ENCODE measurements at places on chromosomes 5 and 9.

DNA sequence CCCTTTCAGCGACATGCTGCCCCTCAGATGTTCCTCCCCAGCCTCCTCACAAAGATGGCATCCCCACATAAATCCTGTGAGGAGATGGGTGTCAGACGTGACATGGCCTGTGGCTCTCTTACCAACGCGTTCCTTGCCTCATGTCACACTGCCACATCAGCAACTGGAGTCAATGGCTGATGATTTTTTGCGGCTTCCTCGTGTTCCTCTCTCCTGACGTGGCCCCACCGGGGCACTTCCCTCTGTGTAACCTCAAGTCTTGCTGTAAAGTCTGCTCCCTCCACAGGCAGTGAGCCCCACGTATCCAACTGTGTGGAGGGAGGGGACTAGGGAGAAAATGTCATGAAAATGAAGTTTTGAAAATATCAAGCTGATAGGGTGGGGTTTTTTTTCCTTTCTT is 53.2 kb upstream of the SHISAL2B start:
- DNase-seq = no peak

DNA sequence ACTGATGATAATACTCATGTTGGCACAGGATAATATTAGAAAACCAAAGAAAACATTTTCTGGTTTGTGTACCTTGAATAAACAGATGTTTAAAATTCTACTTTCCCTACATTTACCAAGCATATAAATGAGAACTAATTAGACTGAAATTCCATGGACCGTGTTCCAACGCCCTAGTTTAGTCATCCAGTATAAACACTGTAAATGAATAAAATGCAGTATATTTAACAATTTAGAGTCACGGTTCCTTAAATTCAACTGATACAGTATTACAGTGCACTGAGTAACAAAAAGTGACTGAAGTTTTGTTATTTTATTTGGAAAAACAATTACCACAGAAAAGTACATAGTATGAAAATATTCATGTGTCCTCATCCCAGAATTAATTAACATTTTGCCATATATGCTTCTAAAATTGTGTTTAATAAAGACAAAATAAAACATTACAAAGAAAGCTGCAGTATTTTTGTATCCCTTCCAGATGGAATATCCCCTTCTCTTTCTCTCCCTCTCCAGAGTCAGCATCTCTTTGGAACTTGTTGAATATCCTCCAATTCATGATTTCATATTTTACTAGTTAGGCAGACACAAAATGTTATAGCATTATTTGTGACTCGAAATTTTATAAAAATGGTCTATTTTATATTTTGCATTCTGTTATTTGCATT is 112.5 kb downstream of the HMHB1 start:
- no peak for DNase-seq

DNA sequence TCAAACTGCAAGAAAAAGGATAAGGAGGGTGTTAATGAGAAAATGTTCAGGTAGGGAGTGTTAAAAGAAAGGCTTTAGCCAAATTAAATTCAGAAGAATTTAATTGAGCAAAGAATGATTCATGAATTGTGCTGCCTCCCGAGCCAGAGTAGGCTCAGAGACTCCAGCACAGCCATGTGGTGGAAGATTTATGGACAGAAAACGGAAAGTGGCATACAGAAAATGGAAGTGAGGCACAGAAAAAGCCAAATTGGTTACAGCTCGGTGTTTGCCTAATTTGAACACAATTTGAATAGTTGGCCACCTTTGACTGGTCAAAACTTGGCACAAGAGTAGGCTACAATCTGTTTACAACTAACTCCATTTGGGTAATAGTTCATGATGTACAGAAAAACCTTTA is 9.6 kb upstream of the SLC30A5 start:
- no peak for DNase-seq

- no peak for DNase-seq
Measured at GRCh38 chr5:150395688-150395975, 17.1 kb downstream of the CD74 start.

GRCh38 chr5:6712142-6712576 is 1.1 kb upstream of the TENT4A start:
- DNase-seq = no peak

- no peak for DNase-seq
Measured at GRCh38 chr5:96745025-96745424, 62.7 kb downstream of the ERAP1 start.

DNA sequence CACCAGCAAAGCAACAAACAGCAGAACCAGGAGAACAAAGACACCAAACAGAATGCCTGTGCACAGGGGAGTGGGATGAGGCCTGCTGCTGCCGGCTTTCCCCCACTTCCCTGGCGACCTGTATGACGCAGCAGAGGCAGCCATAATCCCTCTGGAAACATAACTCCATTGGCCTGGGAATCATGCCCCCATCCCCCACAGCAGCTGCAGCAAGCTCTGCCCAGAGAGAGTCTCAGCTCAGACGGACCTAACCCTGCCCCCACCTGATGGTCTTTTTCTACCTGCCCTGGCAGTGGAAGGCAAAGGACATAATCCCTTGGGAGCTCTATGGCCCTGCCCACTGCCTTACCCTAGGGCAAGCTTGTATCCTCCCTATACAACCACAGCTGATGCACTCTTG is 81.8 kb upstream of the FANCC start:
- no peak for DNase-seq

DNA sequence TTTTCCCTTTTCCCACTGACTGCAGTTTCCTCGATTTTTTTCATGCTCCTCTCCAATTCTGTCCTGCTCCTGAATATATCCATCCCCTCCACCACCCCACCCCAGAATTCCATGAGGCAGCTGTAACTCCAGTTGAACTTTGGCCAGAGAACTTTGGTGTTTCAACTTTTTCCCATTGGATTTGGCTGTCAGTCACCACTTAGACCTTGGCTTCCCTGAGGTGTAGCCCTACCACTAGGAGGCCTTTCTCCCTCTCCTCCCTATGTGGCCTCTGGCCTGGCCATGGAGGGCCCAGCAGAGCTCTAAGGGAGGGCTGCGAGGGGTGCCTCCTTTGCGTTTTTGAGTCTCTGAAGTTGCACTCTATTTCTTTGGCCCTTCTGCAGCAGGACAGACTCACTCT is 261.3 kb downstream of the PIK3R1 start:
- no peak for DNase-seq

GRCh38 chr9:109381011-109381729 is 60.3 kb upstream of the EPB41L4B start:
- DNase-seq = no peak

DNA sequence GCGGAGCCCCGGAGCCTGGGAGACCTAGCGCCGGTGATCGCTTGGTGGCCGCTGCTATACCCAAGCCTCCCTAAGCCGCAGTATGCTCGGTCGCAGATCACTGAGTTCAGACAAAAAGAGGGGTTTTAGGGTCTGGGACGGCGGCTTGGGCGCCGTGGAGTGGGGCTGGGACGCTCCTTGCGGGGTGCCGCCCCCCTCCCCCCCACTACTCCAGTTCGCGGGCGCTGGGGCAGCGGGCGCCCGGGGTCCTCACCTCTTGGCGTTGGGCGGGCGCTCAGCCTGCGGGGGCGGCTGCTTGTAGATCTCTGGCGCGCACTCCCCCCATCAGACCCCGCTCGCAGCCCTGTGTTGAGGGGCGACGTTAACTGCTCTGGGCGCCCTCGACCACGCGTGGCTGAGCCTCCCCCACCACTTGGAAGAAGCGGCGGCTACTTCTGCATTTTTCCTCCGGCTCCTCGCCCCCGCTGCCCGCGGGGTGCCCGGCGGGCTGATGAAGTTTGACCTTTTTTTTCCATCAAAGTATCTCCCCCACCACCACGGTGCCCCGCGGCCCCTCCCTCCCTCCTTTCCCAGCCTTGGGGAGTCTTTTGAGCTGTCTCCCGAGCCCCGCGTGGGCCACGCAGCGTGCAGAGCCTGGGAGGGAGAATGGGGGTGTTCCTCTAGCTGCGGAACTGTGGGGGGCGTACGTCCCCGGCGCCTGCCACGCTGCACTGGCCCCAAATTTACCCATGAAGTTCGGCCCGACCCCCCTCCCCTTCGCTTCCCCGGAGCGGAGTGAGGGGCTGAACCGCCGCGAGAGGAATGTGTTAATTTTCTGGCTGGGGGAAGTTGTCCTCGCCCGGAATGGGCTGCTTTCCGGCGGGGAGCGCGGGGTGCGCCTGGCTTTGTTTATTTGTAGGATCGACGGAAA is 1.2 kb downstream of the CXXC5 start:
- DNase-seq = no peak

DNA sequence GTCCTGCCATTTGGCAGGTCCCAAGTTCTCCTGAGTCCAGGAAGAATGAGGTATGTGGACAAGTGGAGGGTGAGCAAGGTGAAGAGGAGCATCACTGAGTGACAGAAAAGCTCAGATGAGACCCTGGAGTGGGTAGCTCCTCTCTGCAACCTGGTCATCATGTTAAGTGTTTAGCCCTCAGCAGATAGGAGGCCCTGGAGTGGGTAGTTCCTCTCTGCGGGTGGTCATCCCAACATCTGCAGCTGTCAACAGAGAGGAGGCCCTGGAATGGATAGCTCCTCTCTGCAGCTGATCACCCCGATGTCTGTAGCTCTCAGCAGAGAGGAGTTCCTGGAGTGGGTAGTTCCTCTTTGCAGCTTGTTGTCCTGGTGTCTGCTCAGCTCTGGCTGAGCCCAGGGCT is 48.4 kb downstream of the NDUFAF2 start:
- DNase-seq = no peak

Measured in activated CD8-positive, alpha-beta memory T cell treated with anti-CD3 and anti-CD28 coated beads for 1 hour (primary cell).